Cerebellum (tissue), 4 donors: ENCODE measurements at places on chromosomes 5 and 9. TPM values are rescaled to one million over a fixed set of nuclear protein-coding genes. Genes with fewer than 3 reads are reported as not detected.

The KCNV2 gene
- not detected for total RNA-seq

The TRIM52 gene
- total RNA-seq: 19.9 TPM

The TLX3 gene
- 5.2 TPM for total RNA-seq

The INSL4 gene
- total RNA-seq: not detected

The RORB gene
- 21.3 TPM for total RNA-seq

The TRPM6 gene
- 3.0 TPM for total RNA-seq

The STRBP gene
- total RNA-seq: 90.7 TPM

The HBEGF gene
- total RNA-seq: 7.5 TPM

The ARSI gene
- 1.4 TPM for total RNA-seq

The MARCOL gene
- total RNA-seq: not detected

The SNCAIP gene
- total RNA-seq: 70.7 TPM

The STPG3 gene
- not detected for total RNA-seq

The LURAP1L gene
- 13.3 TPM for total RNA-seq

The ZDHHC21 gene
- 68.6 TPM for total RNA-seq

The GFI1B gene
- total RNA-seq: 0.09 TPM

The ZNF883 gene
- total RNA-seq: 25.4 TPM

The BTNL3 gene
- 0.09 TPM for total RNA-seq

The GPR151 gene
- total RNA-seq: 0.18 TPM

The MYOZ3 gene
- total RNA-seq: 1.8 TPM

The ALDH1B1 gene
- total RNA-seq: 9.1 TPM

The SPINK13 gene
- total RNA-seq: not detected

The ZBED3 gene
- total RNA-seq: 3.7 TPM

The NDST1 gene
- 30.8 TPM for total RNA-seq

The PCDHA8 gene
- total RNA-seq: 15.9 TPM

The C5orf34 gene
- 12.3 TPM for total RNA-seq

The LCNL1 gene
- total RNA-seq: 0.82 TPM

The SPATA31C1 gene
- total RNA-seq: not detected

The PTGDS gene
- 67.5 TPM for total RNA-seq
